ENCODE measurements at places on chromosomes 12 and 14.

DNA sequence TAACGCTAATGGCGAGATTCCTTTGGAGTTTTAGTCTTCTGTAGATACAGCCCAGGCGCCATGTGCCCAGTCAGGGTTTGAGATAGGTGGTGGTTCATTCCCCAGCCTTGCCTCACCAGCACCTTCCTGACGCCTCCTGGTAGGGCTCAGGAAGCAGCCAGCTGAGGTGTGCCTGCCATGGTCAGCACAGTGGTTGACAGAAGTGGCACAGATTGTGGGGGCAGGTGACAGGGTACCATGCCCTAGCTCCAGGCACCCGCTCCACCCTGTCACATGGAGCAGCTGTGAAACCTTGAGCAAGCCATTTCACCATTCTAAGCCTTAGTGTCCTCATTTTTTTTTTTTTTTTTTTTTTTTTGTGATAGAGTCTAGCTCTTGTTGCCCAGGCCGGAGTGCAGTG lies 45.6 kb downstream of the EVL start:
- no peak for DNase-seq

- no peak for DNase-seq
These were observed 227.1 kb downstream of the C12orf50 start for GRCh38 chr12:87801860-87802720.

- DNase-seq = no peak
These were observed 136.3 kb downstream of the HELB start for GRCh38 chr12:66438601-66439000.

DNA sequence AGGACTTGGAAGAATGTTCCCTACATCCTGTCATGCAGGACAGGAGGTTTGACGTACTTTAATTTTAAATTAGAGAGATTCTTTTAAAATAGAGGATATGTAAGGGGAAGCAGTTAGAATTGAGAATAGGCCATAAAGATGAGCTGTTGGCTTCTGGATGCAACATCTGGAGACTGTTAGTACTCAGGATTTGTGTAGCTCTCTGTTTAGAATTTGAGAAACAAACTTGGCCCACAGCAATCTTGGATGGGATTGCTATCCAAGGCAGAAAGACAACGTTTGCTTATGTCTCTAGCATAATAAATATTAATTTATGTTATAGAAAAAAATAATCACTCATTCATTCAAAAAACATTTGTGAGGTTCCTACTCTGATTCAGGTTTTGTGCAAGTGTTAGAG lies 398.4 kb upstream of the NOVA1 start:
- DNase-seq = no peak

GRCh38 chr12:117189725-117190209 lies 503 bp downstream of the FBXO21 start:
- peak; percentile 37 for DNase-seq

DNA sequence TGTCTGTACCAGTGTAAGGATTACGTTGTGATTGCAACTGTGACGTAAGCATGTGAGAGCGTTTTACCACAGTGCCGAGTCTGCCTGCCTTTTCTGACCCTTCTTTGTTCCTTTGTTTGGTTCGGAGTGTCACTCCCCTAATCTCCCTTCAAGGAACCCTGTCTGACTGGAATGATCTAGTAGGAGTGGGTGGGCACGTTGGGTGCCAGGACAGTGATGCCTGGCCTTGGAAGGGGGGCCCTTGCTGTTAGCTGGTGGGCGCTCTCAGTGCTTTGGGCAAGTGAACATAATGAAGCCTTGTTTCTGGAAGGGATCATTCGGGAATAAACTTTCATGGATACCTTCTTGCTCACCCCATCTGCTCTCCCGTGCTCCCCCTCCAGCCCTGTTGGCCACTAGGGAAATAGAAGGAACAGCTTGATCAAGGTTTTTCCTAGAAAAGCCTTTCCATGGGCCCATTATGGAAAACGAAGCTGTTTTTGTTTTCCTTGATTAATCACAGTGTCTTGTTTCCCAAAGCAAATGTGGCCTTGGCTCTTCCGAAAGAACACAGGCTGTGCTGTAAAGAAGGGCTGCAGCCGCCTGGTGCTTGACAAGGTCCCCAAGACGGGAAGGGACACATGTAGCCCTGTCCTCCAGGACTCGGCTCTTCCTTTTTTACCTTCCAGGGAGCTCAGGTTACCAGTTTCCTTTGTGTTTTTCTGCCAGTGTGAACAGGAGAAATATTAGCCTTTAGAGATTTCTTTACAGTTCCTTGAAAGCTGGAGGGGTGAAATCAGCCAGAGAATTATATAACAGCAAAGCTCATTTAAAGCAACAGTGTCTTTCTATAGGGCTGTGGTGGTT lies 215.5 kb downstream of the CRADD start:
- DNase-seq = no peak

DNA sequence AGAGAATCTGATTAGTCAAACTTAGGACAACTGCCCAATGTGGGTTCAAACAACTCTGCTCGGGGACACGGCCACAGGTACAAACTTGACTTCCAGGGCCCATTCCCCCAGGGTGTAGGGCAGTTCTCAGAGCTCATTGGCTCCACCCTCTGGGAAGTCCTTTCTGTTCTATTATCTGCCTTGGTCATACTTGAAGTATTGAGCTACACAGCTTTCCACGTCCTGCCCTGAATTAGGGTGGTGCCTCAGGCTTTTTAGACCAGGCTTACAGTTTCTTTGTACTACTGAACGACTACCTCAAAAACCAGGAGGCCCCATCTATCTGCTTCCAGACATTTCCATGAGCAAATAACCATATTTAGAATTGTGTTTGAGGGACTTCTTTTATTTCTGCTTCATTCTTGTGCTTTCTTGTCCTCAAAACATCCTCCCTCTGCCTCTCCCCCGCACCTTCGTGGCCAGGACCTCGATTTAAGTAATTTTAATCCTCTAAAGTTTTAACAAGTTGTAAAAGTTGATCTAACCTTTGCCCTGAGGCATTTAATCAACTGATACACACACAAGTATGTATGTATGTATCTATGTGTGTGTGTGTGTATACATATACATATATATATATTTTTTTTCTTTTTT lies 281.7 kb upstream of the AMIGO2 start:
- no peak for DNase-seq

- DNase-seq = no peak
These were observed 41.3 kb downstream of the SSH1 start for GRCh38 chr12:108815875-108816594.

Measured in SK-N-DZ (cell line).